ENCODE measurements at places on chromosomes 5 and 9. TPM values are rescaled to one million over a fixed set of nuclear protein-coding genes. Genes with fewer than 3 reads are reported as not detected.

Gene RANBP3L
- 2.2 TPM for polyA plus RNA-seq

Gene PHF2
- polyA plus RNA-seq, result 42.8 TPM

Gene SLC46A2
- not detected for polyA plus RNA-seq

Gene OGN
- 0.12 TPM for polyA plus RNA-seq

Gene SPINK4
- not detected for polyA plus RNA-seq

Gene SGCD
- 2.5 TPM for polyA plus RNA-seq

Gene FOXD4L6
- polyA plus RNA-seq, result 2.3 TPM

Gene SLC34A3
- 0.27 TPM for polyA plus RNA-seq

Gene CAVIN4
- 14.5 TPM for polyA plus RNA-seq

Gene WNK2
- polyA plus RNA-seq, result 37.1 TPM

Gene MOCS2
- 71.0 TPM for polyA plus RNA-seq

Gene ENTPD2
- not detected for polyA plus RNA-seq

Gene CCDC187
- polyA plus RNA-seq, result not detected

Gene GM2A
- 0.40 TPM for polyA plus RNA-seq

Gene CKMT2
- not detected for polyA plus RNA-seq

Gene GABRA6
- polyA plus RNA-seq, result 2.2 TPM

Gene MOB3B
- polyA plus RNA-seq, result 2.2 TPM

Gene SLIT3
- 0.06 TPM for polyA plus RNA-seq

Gene MFAP3
- polyA plus RNA-seq, result 104 TPM

Gene ENHO
- 172 TPM for polyA plus RNA-seq

Gene SAXO1
- polyA plus RNA-seq, result not detected

Gene LCN2
- polyA plus RNA-seq, result not detected

Gene ADGRD2
- polyA plus RNA-seq, result not detected

Gene CARD9
- 0.77 TPM for polyA plus RNA-seq

Gene LCP2
- polyA plus RNA-seq, result not detected

Gene LURAP1L
- polyA plus RNA-seq, result 0.59 TPM

Gene IL31RA
- not detected for polyA plus RNA-seq

Gene ZNF462
- polyA plus RNA-seq, result 15.8 TPM

Gene NTRK2
- polyA plus RNA-seq, result 14.2 TPM

Gene KCNV2
- polyA plus RNA-seq, result not detected

Gene FBXL7
- polyA plus RNA-seq, result 0.24 TPM

Gene GABRG2
- polyA plus RNA-seq, result 33.4 TPM

Gene PCDHGA7
- polyA plus RNA-seq, result not detected

Gene ARHGEF28
- not detected for polyA plus RNA-seq

Gene MROH2B
- polyA plus RNA-seq, result not detected

Gene CDK7
- 101 TPM for polyA plus RNA-seq

Gene SLC25A2
- not detected for polyA plus RNA-seq

Gene ENTPD8
- not detected for polyA plus RNA-seq

Gene RAB3C
- 94.3 TPM for polyA plus RNA-seq

Gene PCSK5
- polyA plus RNA-seq, result 2.5 TPM

Gene KLF4
- polyA plus RNA-seq, result 0.92 TPM

Gene SEMA5A
- polyA plus RNA-seq, result 3.2 TPM

Gene NR5A1
- polyA plus RNA-seq, result 2.4 TPM

Gene NEURL1B
- 12.7 TPM for polyA plus RNA-seq

Gene EDIL3
- 7.4 TPM for polyA plus RNA-seq

Gene PCDHGB3
- not detected for polyA plus RNA-seq

Gene CDH18
- polyA plus RNA-seq, result 9.6 TPM

Gene FRRS1L
- 20.4 TPM for polyA plus RNA-seq

Gene UGT3A2
- not detected for polyA plus RNA-seq

Gene QRFP
- polyA plus RNA-seq, result not detected

Gene IFNA13
- not detected for polyA plus RNA-seq

Gene NR4A3
- polyA plus RNA-seq, result 3.3 TPM

Gene ADAMTS16
- polyA plus RNA-seq, result 1.3 TPM

Gene DOCK2
- polyA plus RNA-seq, result 0.15 TPM

Gene AMBP
- not detected for polyA plus RNA-seq

Gene GRXCR2
- polyA plus RNA-seq, result 0.36 TPM

Gene PCDHA9
- polyA plus RNA-seq, result 0.56 TPM

Data from neural cell (in vitro differentiated cells).